ENCODE measurements at places on chromosomes 2 and 18. TPM values are rescaled to one million over a fixed set of nuclear protein-coding genes. Genes with fewer than 3 reads are reported as not detected.

Gene TXNDC2
- total RNA-seq = not detected

Gene ERFE
- total RNA-seq = 2.3 TPM

Gene ATP6V1B1
- total RNA-seq = not detected

Gene AFF3
- not detected for total RNA-seq

Gene DIS3L2
- 13.7 TPM for total RNA-seq

Gene BCS1L
- 45.5 TPM for total RNA-seq

Gene RIOK3
- total RNA-seq = 122 TPM

Gene PDE11A
- total RNA-seq = 0.48 TPM

Gene ASXL3
- total RNA-seq = 0.72 TPM

All from tracheal epithelial cell (primary cell).